ENCODE measurements at places on chromosomes 7 and 10.
A peak's percentile ranks its signal among the peaks of the same experiment; 100 is the strongest.

GRCh38 chr7:83996879-83997278 is 197.7 kb downstream of the SEMA3A start:
- DNase-seq: no peak

DNA sequence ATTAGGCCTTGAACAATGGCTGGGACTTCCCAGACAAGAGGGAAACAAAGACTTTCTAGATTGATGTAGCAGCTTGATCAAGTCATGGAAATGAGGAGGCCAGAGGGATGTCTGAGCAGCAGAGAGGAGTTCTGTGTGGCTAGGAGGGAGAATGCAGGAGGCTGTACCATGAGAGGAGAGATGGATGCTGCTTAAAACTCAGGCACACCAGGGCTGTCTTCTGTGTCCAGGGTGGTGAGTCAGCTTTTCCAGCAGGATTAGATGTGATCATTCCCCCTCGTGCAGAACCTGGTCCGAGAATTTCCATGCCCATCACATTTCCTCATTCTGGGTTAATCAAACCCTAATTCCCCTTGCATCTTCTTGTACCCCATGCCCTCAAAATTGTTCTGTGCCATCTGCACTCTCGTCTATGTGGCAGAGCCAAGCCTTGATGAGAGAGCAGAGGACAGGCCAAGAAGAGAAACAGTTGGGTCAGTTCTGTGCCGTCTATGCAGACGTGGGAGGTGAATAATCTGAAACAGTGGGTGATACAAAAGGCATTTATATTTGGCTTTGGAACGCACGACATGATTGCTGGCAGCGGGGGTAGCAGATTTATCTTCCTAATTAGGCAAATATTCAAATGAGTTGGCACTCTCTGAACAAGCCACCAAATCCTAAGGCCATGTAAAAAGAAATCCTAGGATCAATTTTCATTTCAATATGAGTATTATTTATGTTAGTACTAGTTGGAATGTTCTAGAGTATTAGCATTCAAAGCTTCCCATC is 160.7 kb downstream of the TMEM178B start:
- no peak for DNase-seq

DNA sequence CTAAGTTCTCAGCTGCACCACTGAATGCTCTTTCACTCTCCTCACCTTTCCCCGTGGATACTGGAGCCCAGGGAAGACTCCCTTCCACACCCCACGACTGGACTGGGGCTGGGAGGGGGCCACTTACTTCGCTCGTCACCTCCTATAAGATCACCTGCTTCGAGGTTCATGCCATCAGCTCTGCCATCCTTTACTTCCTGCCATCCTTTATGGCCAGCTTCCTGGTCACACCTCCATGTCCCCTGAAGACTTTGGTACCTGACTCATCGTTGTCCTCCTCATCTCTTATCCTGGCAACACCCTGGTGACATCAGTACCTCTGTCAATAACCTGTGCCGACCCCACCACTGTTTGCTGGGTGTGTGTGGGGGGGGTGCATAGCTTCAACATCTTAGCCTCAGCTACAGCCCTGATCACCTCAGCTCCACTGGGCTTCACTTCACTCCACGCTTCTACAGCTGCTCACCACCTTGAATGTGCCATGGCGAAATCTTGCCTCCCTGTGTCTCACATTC is 8.7 kb upstream of the VDAC2 start:
- no peak for DNase-seq

GRCh38 chr10:63391812-63392211 is 74.0 kb downstream of the JMJD1C start:
- no peak for DNase-seq

GRCh38 chr7:38187794-38188440 is 9.9 kb downstream of the STARD3NL start:
- no peak for DNase-seq

- no peak for DNase-seq
Measured at GRCh38 chr10:128431083-128431482, 304.9 kb upstream of the MKI67 start.

DNA sequence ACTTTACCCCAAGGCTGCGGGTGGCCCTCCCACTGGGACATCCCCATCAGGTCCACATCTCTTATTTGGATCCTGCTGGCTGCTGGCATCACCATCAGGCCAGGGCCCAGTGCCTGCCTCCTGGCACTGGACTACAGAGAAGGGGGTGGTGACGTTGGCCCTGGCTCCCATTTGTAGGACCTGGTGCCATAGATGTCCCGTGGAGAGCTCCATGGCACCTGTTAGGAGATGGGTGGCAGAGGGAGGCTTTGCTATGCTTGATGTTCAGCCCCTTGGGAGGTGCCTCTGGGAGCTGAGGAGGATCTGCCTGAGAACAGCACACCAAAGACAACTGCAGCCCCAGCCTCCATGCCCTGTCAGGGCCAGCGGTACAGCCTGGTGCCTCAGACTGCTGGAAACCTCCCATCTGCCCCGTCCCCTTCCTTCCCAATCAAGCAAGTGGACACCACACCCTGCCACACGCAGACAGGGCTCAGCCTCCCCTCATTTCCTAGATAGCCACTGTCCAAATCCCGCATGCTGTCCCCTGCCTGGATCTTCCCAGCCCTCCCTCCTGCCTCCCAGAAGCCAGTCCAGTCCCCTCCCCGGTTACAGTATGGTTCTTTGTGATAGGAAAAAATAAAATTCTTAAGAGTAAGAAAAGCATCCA is 230.0 kb upstream of the GRB10 start:
- no peak for DNase-seq

- DNase-seq: peak; percentile 70
Measured at GRCh38 chr10:16945593-16945992, 128.4 kb upstream of the RSU1 start.

DNA sequence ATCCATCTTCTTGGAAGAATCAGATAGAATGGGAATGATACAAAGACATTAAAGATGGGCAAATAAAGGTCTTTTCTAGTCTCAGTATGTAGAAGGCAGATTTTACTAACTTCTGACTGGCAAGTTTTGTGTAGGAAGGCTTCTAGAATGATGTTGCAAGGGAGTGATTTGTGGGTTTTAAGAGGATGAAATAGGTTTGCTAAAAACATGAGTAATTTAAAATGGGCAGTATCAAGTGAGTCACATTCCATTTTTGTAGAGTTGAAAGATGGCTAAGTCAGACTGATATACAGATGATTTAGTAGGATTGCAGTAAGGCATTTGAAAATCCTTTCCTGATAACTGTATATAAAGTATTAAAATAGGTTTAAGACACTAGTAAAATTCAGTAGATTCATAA is 777.4 kb downstream of the SORCS1 start:
- no peak for DNase-seq

DNA sequence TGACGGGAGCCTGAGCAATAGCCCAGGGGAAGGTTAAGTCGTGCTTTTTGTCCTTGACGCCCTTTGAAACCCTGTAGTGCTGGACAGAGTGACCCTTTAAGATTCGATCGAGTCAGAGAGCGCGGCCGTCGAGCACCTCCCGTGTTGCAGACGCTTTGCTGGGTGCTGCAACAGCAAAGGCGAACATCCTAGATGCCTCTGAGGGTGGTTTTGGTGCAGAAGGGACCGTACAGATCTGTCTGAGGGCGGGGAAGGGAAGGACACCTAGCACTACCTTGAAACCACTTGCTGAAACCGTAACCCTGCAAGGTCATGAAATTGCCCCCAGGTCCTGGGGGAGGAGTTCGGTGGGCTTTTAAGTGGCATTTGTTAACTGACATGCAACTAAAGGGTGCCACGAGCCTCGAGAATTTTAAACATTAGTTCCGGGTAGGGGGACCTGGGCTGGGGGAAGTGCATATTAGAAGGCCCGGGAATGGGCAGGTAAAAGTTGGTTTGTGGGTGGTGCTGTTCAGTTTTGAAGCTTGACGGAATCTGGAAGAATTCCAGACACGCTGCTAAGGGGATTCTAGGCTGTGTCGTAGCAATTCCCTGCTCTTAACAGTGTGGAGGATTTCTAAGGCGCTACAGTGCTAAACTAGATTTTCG is 786 bp downstream of the ATP5F1C start:
- no peak for DNase-seq

- no peak for DNase-seq
Measured at GRCh38 chr10:21961847-21962246, 41.7 kb downstream of the DNAJC1 start.

- DNase-seq: no peak
Measured at GRCh38 chr7:40598915-40599314, 464.1 kb downstream of the SUGCT start.

- no peak for DNase-seq
Measured at GRCh38 chr10:81036257-81036656, 498.6 kb downstream of the SH2D4B start.

DNA sequence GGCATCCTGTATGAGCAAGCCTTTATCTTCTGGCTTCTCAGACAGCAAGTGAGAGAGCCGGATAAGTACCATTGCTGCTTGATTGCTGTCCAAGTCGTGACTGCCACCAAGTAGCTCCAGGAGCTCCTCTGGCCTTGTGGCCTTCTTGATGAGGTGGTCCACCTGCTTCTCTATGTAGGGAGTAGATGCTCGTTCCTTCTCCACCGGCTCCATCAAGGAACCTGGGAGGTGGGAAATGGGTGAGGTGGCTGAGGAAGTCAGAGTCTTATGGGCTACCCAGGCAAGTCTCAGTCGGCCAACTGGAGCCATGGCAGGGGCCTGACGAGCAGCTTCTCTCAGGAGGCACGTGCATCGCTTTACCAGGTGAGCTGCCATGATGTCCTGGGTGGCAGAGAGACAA is 2.6 kb downstream of the TBRG4 start:
- no peak for DNase-seq

GRCh38 chr10:68364101-68364886 is 31.6 kb upstream of the PBLD start:
- DNase-seq: no peak

- DNase-seq: no peak
Measured at GRCh38 chr10:1659221-1659791, 78.0 kb downstream of the ADARB2 start.

GRCh38 chr7:26186364-26187311 is 13.9 kb downstream of the HNRNPA2B1 start:
- no peak for DNase-seq

- no peak for DNase-seq
Measured at GRCh38 chr10:46287846-46288477, 1.2 kb downstream of the ANTXRL start.

DNA sequence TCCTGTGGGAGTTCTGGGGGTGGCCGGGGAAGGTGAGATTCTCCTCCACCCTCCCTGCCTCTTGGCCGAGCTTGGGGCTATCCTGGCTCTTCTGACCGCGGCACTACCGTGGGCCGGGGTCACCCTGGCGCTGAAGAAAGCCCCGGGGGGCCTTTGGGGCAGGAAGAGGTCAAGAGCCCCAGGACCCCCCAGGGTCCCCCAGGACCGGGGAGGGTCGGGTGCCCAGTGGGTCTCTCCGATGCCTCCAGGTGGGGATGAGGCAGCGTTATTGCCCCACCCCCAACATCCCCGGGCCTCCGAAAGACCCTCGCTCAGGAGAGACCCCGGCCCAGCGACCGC is 439 bp upstream of the KNDC1 start:
- DNase-seq: no peak

GRCh38 chr10:49597426-49598163 is 12.5 kb upstream of the SLC18A3 start:
- no peak for DNase-seq

- DNase-seq: no peak
Measured at GRCh38 chr7:105060923-105061322, 46.9 kb downstream of the KMT2E start.

DNA sequence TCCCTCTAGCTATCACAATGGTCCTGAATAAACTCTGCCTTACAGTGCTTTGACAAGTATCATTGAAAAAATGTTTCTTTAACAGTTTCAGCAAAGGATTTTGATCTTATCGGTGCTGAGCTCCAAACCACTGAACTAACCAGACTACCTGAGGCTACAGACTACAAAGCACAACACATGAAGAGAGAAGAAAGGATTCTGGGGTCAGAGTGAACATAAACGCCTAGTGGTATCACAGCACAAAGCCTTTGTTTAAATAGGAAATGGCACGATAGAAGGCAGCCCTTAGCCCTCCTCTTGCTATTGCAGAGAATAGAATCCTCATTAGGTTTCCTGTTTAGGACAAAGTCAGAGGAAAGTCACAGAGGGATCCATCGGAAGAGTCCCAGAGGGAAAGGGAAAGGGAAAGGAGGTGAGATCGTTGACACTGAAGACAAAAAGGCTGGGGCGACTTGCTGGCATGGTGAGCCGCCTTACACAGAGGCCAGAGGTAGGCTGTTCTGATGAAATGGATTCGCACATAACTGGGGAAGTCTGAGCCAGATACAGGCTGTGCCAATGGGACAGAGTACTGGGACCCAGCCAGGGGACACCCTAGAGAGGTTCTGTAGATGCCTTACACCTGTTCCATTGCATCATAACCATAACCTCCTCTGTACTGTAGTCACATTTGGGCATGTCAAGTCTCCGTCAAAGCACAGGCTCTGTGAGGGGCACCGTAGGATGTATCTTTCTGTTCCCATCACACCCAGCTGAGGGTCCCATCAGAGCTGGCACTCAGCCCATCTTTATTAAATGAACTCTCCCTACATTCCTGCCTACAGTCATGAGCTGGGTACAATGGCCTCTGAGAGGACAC is 71.5 kb downstream of the XPNPEP1 start:
- DNase-seq: no peak

GRCh38 chr7:98802088-98802780 is 67.6 kb downstream of the TMEM130 start:
- no peak for DNase-seq

DNA sequence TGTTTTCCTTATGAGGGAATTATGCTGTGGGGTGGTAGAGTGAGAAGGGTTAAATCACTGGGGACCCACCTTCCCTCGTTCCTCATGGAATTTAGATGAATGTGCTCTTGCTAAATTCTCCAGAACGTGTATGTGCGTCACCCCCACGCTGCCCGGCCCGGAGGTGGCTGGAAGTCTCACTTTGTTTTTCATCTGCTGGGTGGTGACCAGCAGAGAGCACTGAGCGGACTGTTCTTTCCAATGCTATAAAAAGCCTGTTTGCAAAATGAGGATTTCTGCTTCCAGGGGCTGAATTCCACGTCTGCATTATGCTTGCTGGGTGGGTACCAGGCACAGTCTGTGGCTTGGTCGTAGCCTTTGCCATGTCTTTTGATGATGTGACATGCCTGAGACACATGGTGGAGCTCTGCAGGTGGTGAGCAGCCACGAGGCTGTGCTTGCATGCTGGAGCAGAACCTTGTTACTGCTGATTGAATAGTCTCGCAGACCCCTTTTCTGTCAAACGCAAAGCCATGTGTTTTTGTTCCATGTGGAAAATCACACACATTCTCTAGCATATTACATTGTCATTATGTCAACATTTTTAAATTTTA is 31.9 kb upstream of the INSYN2A start:
- no peak for DNase-seq

- DNase-seq: no peak
Measured at GRCh38 chr7:83365746-83366145, 203.1 kb upstream of the PCLO start.

GRCh38 chr10:78937800-78938694 is 130.7 kb upstream of the ZMIZ1 start:
- no peak for DNase-seq

GRCh38 chr10:91328320-91328984 is 81.7 kb upstream of the HECTD2 start:
- no peak for DNase-seq

GRCh38 chr7:13628239-13629001 is 361.0 kb downstream of the ETV1 start:
- peak; percentile 62 for DNase-seq

GRCh38 chr10:93206652-93207051 is 133.0 kb downstream of the CYP26A1 start:
- peak; percentile 70 for DNase-seq

- DNase-seq: no peak
Measured at GRCh38 chr10:60921633-60922032, 22.4 kb downstream of the RHOBTB1 start.

GRCh38 chr10:113872139-113873030 is 17.9 kb downstream of the NHLRC2 start:
- no peak for DNase-seq

All from foreskin melanocyte (primary cell).